Vagina (tissue), 2 donors: ENCODE measurements at places on chromosomes 11 and 22. TPM values are rescaled to one million over a fixed set of nuclear protein-coding genes. Genes with fewer than 3 reads are reported as not detected.

The KRTAP5-5 gene
- not detected for total RNA-seq

- H3K27ac ChIP-seq, result no peak overlapping the region
- no peaks in the 10 kb centered on the region for H3K27me3 ChIP-seq
- no peak overlapping the region for H3K4me3 ChIP-seq
- H3K4me1 ChIP-seq, result peaks cover 34% of the 10 kb centered on the region
- no peaks in the 10 kb centered on the region for H3K36me3 ChIP-seq
Measured at GRCh38 chr11:47147681-47148080, 29.0 kb downstream of the ARFGAP2 start.

- no peaks in the 10 kb centered on the region for H3K36me3 ChIP-seq
- H3K27me3 ChIP-seq, result no peaks in the 10 kb centered on the region
- no peak for DNase-seq
- H3K4me3 ChIP-seq, result no peak overlapping the region
- H3K27ac ChIP-seq, result no peak overlapping the region
- H3K4me1 ChIP-seq, result peaks cover 18% of the 10 kb centered on the region
Measured at GRCh38 chr11:6229911-6230310, 4.5 kb downstream of the FHIP1B start.

- no peak overlapping the region for H3K4me3 ChIP-seq
- no peaks in the 10 kb centered on the region for H3K4me1 ChIP-seq
- no peaks in the 10 kb centered on the region for H3K27me3 ChIP-seq
- DNase-seq, result no peak
- H3K27ac ChIP-seq, result no peak overlapping the region
Measured at GRCh38 chr11:105466582-105467228, 143.2 kb upstream of the GRIA4 start.

DNA sequence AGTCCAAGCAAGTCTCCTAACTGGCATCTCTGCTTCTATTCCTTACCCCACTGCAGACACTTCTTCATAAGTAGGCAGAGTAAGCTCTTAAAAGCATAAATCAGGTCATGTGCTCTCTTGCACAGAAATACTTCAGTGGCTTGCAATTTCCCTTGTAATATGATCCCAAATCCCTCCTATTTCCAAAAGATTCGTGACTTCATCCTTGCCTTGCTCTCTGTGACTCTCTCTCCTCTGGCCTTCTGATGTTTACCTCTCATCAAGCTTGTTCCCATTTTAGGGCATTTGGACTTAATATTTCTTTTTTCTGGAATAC lies 37.4 kb upstream of the NCR3LG1 start:
- H3K4me1 ChIP-seq, result peaks cover 14% of the 10 kb centered on the region
- peak overlapping the region; percentile 27 for H3K27ac ChIP-seq
- no peak overlapping the region for H3K4me3 ChIP-seq
- no peaks in the 10 kb centered on the region for H3K27me3 ChIP-seq
- no peak for DNase-seq

DNA sequence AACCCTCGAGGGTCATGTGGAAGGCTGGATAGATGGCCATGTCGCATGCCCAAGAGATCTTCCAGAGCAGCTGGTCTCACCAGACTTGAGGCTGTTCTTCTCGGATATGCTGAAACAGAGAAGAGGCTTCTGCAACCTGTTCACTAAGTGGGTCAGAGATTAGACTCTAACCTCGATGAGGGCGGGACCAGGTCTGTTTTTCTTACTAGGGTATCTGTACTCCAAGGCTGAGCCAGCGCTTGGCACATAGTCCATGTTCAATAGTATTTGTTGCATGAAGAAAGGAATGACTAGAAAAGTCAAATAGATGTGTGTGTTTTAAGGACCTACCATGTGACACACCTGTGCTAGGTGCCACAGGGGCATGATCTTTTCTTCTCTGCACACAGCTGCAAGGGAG lies 43.6 kb downstream of the ABTB2 start:
- peaks cover 1% of the 10 kb centered on the region for H3K4me1 ChIP-seq
- no peak for DNase-seq
- no peaks in the 10 kb centered on the region for H3K27me3 ChIP-seq
- no peak overlapping the region for H3K27ac ChIP-seq

The RAD9A gene
- 20.6 TPM for total RNA-seq

- DNase-seq, result no peak
- H3K4me3 ChIP-seq, result no peak overlapping the region
- no peak overlapping the region for H3K27ac ChIP-seq
Measured at GRCh38 chr11:77418155-77418970, 55.5 kb downstream of the PAK1 start.

GRCh38 chr11:20840341-20840740 lies 171.0 kb downstream of the NELL1 start:
- no peaks in the 10 kb centered on the region for H3K36me3 ChIP-seq
- no peak overlapping the region for H3K4me3 ChIP-seq
- H3K27me3 ChIP-seq, result no peaks in the 10 kb centered on the region
- H3K4me1 ChIP-seq, result no peaks in the 10 kb centered on the region

GRCh38 chr11:61482513-61482912 lies 26.0 kb upstream of the LRRC10B start:
- H3K4me3 ChIP-seq, result no peak overlapping the region
- no peak overlapping the region for H3K27ac ChIP-seq
- H3K36me3 ChIP-seq, result no peaks in the 10 kb centered on the region
- no peak for DNase-seq
- H3K27me3 ChIP-seq, result no peaks in the 10 kb centered on the region
- H3K4me1 ChIP-seq, result peaks cover 9% of the 10 kb centered on the region

GRCh38 chr22:25159028-25159427 lies 40.6 kb upstream of the CRYBB3 start:
- no peaks in the 10 kb centered on the region for H3K36me3 ChIP-seq
- no peak overlapping the region for H3K4me3 ChIP-seq
- H3K27ac ChIP-seq, result no peak overlapping the region
- H3K27me3 ChIP-seq, result no peaks in the 10 kb centered on the region
- H3K4me1 ChIP-seq, result peaks cover 41% of the 10 kb centered on the region

The GAB4 gene
- total RNA-seq, result not detected

DNA sequence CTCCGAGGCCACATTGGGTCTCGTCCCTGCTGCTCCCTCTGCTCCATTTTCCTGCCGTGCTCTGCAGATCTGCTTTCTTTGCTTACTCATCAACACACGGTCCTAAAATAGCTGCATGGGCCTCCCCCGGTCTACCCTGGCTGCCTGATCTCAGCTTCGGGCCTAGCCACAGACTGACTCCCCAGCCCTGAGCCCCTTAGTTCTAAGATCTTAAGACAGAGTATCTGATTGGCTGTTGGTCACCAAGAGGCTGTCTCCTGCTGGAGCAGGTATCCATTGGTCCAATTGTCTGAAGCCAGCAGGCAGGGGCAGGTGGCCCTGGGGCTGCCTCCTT lies 53.7 kb upstream of the NECTIN1 start:
- H3K4me3 ChIP-seq, result no peak overlapping the region
- DNase-seq, result no peak
- no peak overlapping the region for H3K27ac ChIP-seq
- H3K27me3 ChIP-seq, result no peaks in the 10 kb centered on the region
- H3K36me3 ChIP-seq, result no peaks in the 10 kb centered on the region
- H3K4me1 ChIP-seq, result no peaks in the 10 kb centered on the region

DNA sequence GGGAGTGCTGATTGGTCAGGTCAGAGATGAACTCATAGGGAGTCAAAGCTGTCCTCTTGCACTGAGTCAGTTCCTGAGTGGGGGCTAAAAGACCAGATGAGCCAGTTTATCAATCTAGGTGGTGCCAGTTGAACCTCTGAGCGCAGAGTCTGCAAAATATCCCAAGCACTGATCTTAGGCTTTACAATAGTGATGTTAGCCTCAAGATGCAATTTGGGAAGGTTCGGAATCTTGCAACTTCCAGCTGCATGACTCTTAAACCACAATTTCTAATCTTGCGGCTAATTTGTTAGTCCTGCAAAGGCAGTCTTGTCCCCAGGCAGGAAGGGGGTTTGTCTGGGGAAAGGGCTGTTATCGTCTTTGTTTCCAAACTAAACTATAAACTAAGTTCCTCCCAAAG lies 92.3 kb upstream of the PARVA start:
- no peaks in the 10 kb centered on the region for H3K27me3 ChIP-seq
- H3K36me3 ChIP-seq, result no peaks in the 10 kb centered on the region
- H3K4me1 ChIP-seq, result peaks cover 33% of the 10 kb centered on the region
- no peak overlapping the region for H3K27ac ChIP-seq

- no peaks in the 10 kb centered on the region for H3K36me3 ChIP-seq
- no peak for DNase-seq
- no peaks in the 10 kb centered on the region for H3K4me1 ChIP-seq
- H3K27me3 ChIP-seq, result no peaks in the 10 kb centered on the region
- H3K4me3 ChIP-seq, result no peak overlapping the region
Measured at GRCh38 chr11:35043936-35044335, 95.0 kb upstream of the CD44 start.
